Thoracic aorta (tissue), 2 donors: ENCODE measurements at places on chromosomes 12 and 14. TPM values are rescaled to one million over a fixed set of nuclear protein-coding genes. Genes with fewer than 3 reads are reported as not detected.
A peak's percentile ranks its signal among the peaks of the same experiment; 100 is the strongest.

The CDCA3 gene
- 1.8 TPM for total RNA-seq

The CCDC175 gene
- not detected for total RNA-seq

- peak overlapping the region; percentile 90 for H3K27ac ChIP-seq
- no peak for DNase-seq
- peaks cover 65% of the 10 kb centered on the region for H3K4me1 ChIP-seq
- H3K27me3 ChIP-seq = no peaks in the 10 kb centered on the region
Measured at GRCh38 chr12:120229487-120230325, 28.8 kb upstream of the RPLP0 start.

- DNase-seq = no peak
- no peak overlapping the region for H3K4me3 ChIP-seq
- H3K27me3 ChIP-seq = no peaks in the 10 kb centered on the region
- H3K27ac ChIP-seq = no peak overlapping the region
Measured at GRCh38 chr14:101903111-101903561, 61.2 kb upstream of the DYNC1H1 start.

GRCh38 chr14:73237219-73237785, at the start of gene PAPLN:
TSS of gene PAPLN (plus strand) at chr14:73237506. CDS start at chr14:73239779, 2,273 bp downstream.
- H3K4me1 ChIP-seq = peaks cover 32% of the 10 kb centered on the region
- DNase-seq = no peak
- no peak within 1 kb of the TSS for H3K27ac ChIP-seq
- H3K4me3 ChIP-seq = peak within 1 kb of the TSS; percentile 74

GRCh38 chr14:54776361-54777001, 126.1 kb downstream of the GCH1 start:
- no peaks in the 10 kb centered on the region for H3K27me3 ChIP-seq
- peaks cover 57% of the 10 kb centered on the region for H3K4me1 ChIP-seq
- DNase-seq = no peak
- H3K27ac ChIP-seq = peak overlapping the region; percentile 99

- H3K4me1 ChIP-seq = no peaks in the 10 kb centered on the region
- no peak for DNase-seq
- H3K27ac ChIP-seq = no peak overlapping the region
- H3K27me3 ChIP-seq = no peaks in the 10 kb centered on the region
- H3K4me3 ChIP-seq = no peak overlapping the region
Measured at GRCh38 chr12:122297494-122297893, 31.2 kb upstream of the VPS33A start.

DNA sequence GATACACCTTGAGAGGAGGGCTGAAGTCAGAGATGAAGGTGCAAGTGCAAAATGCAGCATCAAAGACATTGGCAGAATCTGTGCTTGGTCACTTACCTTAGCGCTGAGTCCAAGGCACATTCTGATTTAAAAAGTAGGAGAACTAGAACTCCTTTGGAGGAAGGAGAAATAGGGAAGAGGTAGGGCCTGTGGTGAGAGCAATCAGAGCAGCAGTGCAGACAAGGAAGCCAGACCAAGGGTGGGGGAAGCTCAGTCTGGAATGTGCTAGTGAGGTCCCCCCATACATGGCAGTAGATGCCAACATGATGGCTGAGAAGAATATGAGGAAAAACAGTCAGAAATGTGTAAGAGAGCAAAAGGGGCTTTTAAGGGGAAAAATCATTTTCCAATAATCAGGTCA, 206.5 kb downstream of the SSPN start:
- no peaks in the 10 kb centered on the region for H3K4me1 ChIP-seq
- H3K4me3 ChIP-seq = no peak overlapping the region
- no peak overlapping the region for H3K27ac ChIP-seq
- no peaks in the 10 kb centered on the region for H3K27me3 ChIP-seq
- H3K36me3 ChIP-seq = no peaks in the 10 kb centered on the region

- DNase-seq = no peak
- H3K27me3 ChIP-seq = no peaks in the 10 kb centered on the region
- H3K4me3 ChIP-seq = no peak overlapping the region
Measured at GRCh38 chr14:98161356-98161755, 1110.6 kb downstream of the BCL11B start.

DNA sequence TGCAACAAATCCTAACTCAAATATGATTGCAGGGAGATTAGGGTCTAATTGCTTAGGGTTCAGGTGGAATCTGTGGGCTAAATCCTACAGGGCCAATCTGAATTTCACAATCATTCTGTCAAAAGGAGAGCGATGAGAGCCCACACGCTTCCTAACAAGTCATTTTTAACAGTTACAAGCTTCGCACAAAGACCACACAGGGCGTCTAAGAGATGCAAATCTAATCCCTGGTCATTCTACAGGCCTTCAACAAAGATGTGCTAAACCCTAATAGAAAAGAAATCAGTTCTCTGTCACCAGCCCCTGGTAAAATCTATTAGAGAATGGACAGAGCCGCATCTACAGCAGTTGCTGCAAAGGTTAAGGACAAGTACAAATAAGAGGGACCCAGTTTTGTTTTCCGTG, 15.3 kb downstream of the NKX2-1 start:
- H3K27me3 ChIP-seq = peaks cover 19% of the 10 kb centered on the region
- no peak overlapping the region for H3K27ac ChIP-seq
- peak overlapping the region; percentile 38 for H3K4me3 ChIP-seq
- no peak for DNase-seq
- H3K4me1 ChIP-seq = peaks cover 7% of the 10 kb centered on the region

DNA sequence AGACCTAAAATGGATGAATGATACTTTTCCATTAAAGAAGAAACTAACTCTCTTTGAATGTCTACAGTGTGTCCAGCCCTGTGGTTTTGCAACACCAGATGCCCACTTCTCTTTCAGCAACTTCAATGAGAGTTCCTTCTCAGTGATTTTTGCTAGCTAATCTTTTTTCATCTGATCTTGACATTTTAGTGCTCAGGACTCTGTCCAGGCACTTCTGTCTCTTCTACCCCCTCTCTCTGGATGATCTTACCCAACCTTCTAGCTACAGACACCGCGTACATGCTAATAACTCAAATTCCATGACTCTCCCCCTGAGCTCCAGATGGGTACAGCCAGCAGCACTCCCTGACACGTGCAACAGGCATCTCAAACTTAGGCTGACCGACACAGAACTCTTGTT, 161.1 kb upstream of the FOXN3 start:
- H3K4me3 ChIP-seq = no peak overlapping the region
- peaks cover 23% of the 10 kb centered on the region for H3K4me1 ChIP-seq
- H3K27ac ChIP-seq = peak overlapping the region; percentile 83
- H3K27me3 ChIP-seq = no peaks in the 10 kb centered on the region

- no peaks in the 10 kb centered on the region for H3K4me1 ChIP-seq
- no peak overlapping the region for H3K4me3 ChIP-seq
Measured at GRCh38 chr12:105245291-105245690, 9.3 kb upstream of the APPL2 start.

GRCh38 chr12:92844151-92844763, 84.8 kb downstream of the EEA1 start:
- no peaks in the 10 kb centered on the region for H3K4me1 ChIP-seq
- no peak overlapping the region for H3K27ac ChIP-seq
- no peak for DNase-seq
- no peak overlapping the region for H3K4me3 ChIP-seq

DNA sequence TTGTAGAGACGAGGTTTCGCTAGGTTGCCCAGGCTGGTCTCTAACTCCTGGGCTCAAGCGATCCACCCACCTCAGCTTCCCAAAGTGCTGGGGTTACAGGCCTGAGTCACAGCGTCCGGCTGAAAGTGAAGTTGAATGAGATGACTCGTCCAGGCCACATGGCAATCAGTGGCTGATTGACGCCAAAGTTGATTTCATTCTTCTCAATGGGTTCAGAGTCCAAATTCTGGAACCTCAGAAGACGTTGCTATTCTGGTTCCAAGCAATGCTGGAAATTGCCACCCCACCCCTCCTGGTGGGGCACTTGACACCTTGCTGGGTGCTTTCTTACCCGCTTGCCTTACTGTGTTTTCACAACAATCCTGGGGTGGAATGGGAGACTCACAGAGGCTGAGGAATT, 14.9 kb downstream of the ABCB9 start:
- H3K27me3 ChIP-seq = no peaks in the 10 kb centered on the region
- H3K4me3 ChIP-seq = no peak overlapping the region
- no peak for DNase-seq
- peaks cover 5% of the 10 kb centered on the region for H3K4me1 ChIP-seq
- H3K36me3 ChIP-seq = no peaks in the 10 kb centered on the region

DNA sequence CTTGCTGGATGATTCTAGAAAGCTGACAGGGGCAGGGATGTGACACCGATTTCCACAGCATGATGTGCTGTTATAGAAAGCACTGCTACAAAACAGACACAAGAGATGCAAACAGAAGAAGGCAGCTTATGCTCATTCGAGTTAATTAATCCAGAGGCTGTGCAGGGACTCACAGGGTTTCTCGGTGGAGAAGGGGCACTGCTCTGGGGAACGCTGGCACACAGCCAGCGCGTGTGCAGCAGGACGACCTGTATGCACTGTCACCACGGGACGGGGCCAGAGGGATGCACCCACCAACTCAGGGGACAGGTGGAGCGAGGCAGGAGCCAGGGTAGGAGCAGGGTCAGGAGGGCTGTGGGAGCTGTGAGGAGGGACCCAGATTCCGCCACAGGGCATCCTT, 143.5 kb downstream of the RIMBP2 start:
- no peaks in the 10 kb centered on the region for H3K4me1 ChIP-seq
- no peak overlapping the region for H3K27ac ChIP-seq
- H3K27me3 ChIP-seq = no peaks in the 10 kb centered on the region

DNA sequence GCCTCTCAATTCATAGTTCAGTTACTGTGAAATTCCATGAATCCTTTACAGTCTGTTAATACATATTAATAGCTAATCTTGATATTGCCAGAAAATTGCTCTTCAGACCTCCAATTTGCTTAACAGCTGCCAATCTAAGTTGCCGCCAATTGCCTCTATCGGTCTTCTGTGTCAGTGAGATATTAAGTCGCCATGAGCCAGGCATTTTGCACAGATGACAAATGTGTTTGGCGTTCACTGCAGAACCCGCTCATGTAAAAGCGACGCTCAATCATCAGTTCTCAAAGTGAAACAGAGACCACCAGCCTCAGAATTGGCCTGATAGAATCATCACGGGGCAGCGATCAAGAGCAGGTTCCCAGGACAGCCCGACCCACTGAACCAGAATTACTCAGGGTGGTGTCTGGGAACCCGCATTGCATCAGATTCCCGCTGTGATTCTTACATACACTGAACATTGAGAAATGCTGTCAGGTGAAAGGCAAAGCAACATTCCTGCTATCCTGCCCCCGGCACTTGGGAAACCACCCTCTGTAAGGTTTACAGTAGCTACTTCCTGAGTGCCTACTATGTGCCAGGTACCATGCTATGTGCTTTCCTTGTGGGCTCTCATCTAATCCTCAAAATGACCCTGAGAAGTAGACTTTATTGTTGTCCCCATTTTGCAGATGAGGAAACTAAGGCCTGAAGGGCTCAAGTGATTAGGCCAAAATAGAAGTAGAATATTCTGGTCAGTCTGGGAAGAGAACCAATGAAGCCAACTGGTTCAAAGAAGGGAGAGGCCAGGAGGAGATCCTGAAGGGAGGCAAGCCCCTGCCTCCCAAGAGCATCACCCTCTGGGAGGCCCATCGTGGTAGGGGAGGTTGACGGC, 216.4 kb downstream of the SLC41A2 start:
- DNase-seq = no peak
- peaks cover 18% of the 10 kb centered on the region for H3K4me1 ChIP-seq
- H3K27ac ChIP-seq = peak overlapping the region; percentile 65
- H3K36me3 ChIP-seq = no peaks in the 10 kb centered on the region
- peak overlapping the region; percentile 61 for H3K4me3 ChIP-seq

DNA sequence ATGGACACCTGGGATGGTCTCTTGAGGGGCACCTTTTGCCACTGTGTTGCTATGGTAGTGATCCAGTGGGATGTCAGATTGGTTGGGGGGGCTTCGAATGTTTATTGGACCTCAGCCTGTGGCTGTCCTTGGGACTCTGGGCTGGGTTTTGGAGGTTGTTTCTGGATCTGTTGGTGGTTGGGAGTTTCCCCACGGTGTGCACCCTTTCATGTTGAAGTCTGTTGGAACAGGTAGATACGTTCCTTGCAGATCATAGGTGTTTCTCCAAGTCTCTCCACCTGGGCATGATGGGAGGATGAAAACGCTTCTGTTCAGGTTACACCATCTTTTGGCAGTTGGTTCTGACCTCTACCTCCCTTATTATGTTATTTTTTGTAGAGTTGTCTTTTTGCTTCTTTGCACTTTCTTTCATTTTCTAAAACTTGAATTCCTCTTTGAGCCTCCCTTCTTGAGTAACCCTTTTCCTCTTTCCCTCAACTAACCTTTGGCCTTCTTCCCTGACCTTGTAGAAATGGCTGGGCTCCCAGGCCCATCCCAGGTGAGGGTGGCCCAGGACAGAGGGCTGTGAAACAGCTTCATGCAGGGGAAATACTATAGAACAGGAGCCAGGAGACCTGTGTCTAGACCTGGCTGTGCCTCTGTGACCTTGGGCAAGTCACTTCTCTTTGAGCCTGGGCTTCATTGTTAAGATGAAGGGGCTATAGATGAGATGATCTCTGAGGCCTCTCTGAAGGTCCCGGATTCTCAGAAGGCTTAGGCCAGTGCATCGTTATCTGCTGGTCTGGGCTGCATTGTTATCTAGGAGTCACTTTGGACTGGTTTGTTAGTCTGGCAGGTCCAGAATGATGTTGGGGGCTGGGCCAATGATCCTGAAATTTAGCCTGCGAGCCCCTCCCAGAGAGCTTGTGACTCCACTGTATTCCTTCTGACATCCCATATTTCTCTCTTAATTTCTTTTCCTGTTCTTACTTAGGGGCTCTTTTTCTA, 2.0 kb downstream of the ATN1 start:
- peaks cover 25% of the 10 kb centered on the region for H3K4me1 ChIP-seq
- peaks cover 10% of the 10 kb centered on the region for H3K36me3 ChIP-seq
- no peak for DNase-seq
- peak overlapping the region; percentile 90 for H3K27ac ChIP-seq

GRCh38 chr14:69640931-69641330, 29.5 kb downstream of the SUSD6 start:
- H3K27me3 ChIP-seq = no peaks in the 10 kb centered on the region
- no peaks in the 10 kb centered on the region for H3K36me3 ChIP-seq
- no peak overlapping the region for H3K27ac ChIP-seq

DNA sequence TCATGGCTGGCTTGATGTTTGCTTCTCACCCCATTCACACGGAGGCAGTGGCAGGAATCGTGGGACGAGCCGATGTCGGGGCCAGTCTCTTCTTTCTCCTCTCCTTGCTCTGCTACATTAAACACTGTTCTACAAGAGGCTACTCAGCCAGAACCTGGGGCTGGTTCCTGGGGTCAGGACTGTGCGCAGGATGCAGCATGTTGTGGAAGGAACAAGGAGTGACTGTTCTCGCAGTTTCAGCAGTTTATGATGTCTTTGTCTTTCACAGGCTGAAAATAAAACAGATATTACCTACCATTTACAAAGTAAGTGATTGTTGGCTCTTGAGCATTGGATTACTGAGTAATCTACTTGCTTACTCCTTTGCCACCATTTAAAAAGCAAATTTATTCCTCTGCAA, 170.6 kb downstream of the TMTC2 start:
- H3K36me3 ChIP-seq = no peaks in the 10 kb centered on the region
- no peaks in the 10 kb centered on the region for H3K27me3 ChIP-seq
- no peak overlapping the region for H3K4me3 ChIP-seq

DNA sequence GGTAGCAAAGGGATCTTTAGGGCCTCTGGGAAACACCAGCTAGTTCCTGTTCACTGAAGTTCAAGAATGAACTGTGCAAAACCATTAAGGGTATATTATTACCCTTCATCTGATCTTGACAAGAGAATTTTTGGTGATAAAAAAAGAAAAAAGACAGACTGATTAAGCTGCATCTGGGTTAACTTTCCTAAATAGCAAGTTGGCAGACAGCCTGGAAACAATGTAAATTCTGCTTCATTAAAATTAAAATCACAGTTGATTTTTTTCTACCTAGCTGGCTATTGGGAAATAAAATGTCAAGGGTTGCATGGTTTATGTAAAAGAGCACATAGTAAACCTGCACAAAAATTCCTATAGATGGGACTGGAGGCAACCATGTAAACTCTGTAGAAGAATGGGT, 126.6 kb upstream of the PRKD1 start:
- no peaks in the 10 kb centered on the region for H3K4me1 ChIP-seq
- DNase-seq = no peak
- H3K27me3 ChIP-seq = no peaks in the 10 kb centered on the region
- H3K36me3 ChIP-seq = no peaks in the 10 kb centered on the region
- H3K4me3 ChIP-seq = no peak overlapping the region
